Breast epithelium (tissue), 4 donors: ENCODE measurements at places on chromosomes 5 and 9.
A peak's percentile ranks its signal among the peaks of the same experiment; 100 is the strongest.

DNA sequence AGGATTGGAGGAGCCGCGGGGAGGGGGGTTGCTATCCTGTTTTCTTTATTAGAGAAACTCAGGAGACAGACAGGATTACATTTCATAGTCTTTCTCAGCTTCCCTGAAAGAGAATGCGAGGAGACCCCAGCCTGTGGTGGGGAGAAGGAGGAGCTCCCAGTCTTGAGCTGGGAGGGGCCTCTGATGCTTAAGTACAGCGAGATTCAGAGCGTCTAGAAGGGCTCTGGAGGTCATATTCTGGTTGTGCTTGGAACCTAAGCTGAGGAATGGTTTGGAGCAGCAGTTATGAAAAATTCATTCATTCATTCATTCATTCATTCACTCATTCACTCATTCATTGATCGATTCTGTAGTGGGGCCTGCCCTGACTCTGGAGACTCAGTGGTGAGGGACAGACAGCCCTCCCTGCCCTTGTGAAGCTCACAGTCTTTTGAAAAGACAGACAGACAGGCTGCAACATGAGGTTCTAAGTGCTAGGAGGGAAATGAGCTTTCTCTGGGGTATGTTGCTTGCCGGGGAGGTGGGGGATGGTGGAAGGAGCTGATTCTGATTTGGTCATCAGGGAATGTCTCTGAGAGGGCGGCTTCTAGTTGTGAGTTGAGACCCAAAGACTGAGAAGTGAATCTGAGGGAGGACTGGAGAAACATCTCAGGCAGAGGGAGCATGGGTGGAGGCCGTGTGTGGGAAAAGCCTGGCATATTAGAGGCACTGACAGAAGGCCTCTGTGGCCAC lies 2.5 kb upstream of the SPRY4 start:
- no peak for DNase-seq

GRCh38 chr5:13357929-13358328 lies 586.6 kb downstream of the DNAH5 start:
- DNase-seq: no peak

- DNase-seq: no peak
Observed at GRCh38 chr5:143066556-143067281, 296.5 kb downstream of the ARHGAP26 start.

DNA sequence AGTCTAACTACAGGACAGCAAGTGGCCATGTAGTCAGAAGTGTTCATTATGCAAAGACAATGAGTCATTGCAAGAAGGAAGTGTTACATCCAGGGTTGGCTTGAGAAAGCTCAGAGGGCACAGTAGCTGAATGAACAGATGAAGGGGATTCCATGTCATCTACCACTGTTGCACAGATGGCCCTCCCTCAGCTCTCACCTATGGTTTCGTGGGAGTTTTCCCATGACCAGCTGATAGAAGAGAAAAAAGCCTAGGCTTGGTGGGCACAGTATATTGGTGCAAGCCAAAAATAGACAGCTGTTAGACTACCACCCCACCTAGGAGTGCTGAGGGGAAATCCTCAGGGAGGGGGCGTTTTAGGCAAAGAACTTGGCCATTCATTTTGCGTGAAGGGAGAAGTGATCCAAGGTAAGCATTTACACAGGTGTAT lies 217.0 kb downstream of the DMRT2 start:
- no peak for DNase-seq

- DNase-seq: no peak
Observed at GRCh38 chr9:92525306-92525705, 10.5 kb downstream of the ECM2 start.

DNA sequence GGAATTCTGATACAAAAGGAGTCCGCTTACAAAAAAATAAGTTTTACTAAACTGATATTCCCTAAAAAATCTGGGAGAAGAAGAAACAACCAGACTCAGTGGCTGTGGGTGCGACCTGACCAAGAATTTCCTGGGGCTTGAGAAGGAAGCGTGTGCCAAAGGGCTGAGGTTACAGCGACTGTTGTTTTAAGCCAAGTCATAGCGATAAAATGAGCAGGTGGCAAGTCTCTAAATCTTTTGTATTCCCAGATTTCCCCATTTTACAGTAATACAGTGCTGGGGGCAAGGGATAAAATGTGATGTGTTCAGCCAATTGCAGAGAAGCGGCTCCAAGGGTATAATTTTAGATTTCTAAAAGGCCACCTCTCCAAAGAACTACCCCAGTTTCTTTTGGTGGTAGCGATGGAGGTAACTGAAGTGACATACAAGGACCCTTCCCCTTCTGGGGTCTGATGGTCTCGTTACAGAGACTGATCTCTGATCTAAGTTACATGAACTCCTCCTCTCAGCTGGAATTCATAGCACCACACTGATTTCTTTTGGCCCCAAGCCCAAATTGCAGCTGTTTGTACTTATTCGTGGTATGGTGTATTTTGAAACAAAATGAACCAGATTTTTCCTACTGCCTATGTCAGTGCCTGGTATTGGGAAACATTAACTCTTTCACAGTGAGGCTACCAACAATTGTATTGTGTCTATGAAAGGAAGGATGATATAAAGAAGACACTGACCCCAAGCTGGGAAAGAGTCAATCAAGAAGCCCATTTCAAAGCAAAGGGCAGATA lies 41.6 kb downstream of the LPAR1 start:
- DNase-seq: no peak

GRCh38 chr9:133113949-133114885 lies 6.8 kb downstream of the RALGDS start:
- DNase-seq: no peak

DNA sequence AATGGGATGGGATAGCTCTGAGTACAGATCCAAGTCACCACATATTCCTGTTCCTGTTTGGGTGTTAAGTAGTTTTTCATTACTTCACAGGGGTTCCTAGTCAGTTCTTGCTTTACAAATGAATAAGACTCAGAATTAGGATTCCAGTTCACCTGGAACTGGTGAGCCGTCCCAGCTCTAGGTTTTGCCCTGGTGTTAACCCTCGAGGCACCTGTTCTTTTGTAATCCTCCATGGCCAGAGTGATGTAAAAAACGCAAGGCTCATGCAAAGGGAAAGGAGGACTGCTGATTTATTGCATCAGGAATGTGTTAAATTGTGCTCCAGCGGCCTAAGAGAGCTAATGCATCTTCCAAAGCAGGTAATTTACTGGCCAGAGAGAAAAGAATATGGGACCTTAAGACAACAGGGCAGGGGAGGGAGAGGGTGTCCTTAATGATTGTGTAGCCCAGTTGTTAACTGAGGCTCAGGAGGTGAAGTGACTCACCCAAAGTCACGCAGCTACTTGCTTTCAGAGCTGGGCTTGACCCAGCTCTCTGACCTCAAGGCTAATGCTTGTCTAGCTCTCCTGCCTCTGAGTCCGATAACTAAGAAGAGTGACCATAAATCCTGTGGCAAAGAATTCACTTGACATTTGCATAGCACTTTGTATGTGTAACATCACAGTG lies 70.5 kb downstream of the DMRT2 start:
- DNase-seq: no peak

- no peak for DNase-seq
Observed at GRCh38 chr5:88674356-88675167, 208.4 kb downstream of the MEF2C start.

DNA sequence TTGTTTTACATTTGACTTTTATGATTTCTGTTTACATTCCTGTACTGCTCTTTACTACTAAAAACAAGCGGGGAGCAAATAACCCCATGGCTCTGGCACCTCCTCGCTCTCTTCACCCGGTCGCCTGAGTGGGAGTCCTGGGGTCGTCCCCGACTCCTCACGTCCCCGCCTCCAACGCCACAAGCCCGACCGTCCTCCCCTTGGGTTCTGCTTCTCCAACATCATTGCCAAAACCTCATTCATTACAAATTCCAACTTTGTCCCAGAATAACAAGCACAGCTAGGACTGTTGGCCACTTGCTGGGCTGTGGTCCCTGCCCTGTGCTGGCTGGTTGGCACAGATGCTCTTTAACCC lies 35.1 kb downstream of the MRPL36 start:
- DNase-seq: no peak

- DNase-seq: no peak
Observed at GRCh38 chr5:145554399-145554798, 280.7 kb downstream of the PRELID2 start.

GRCh38 chr9:17063535-17064135 lies 71.2 kb upstream of the CNTLN start:
- DNase-seq: no peak

- DNase-seq: no peak
Observed at GRCh38 chr9:16217943-16218701, 652.3 kb downstream of the BNC2 start.

DNA sequence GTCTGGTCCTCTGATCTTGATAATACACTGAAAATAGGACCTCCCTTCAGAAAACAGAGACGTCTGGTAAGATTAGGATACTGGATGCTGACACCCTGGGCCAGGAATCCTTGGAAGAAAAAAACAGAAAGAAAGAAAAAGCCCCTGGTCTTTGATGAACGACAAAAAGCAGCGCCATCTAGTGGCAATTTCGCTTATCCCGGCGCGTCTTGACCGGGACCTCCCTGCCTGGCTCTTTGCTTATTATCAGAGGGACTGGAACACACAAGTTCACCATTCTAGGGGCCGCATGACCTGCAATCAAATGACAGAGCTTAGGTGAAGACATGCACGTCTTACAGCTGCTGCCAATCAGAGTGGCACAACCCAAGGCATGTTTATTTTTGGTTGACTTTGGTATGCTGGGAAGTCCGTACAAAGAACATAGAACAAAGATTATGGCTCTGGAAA lies 114.9 kb upstream of the NFIB start:
- peak; percentile 72 for DNase-seq

DNA sequence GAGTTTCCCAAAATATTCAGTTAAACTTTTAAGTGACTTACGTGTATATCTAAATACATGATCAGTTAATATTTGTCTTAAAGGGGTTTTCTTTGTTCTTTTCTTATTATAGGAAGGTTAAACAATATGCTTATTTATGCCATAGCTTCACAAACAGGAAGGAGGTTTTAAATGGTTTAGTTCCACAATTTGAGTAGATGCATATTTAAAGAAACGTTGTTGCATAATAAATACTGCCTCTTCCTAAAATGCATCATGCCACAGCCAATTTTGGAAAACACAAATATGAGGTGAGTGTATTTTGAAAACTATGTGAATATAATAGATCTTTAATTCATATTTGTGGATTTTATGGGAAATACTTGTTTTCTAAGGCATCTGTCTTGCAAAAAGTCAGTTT lies 2.5 kb upstream of the ADRB2 start:
- no peak for DNase-seq

DNA sequence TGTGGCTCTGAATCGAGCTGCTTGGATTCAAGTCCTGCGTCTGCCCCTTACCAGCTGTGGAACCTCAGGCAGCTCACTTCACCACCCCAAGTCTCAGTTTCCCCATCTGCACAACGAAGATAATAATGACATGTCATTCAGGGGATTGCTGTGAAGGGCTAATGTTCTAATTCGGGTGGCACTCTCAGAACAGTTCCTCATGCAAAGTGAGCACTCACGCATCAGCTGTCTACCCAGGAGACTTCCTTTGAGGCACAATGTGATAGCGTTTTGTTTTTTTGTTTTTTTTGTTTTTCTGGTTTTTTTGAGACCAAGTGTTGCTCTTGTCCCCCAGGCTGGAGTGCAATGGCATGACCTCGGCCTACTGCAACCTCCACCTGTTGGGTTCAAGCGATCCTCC lies 56.4 kb downstream of the NTNG2 start:
- DNase-seq: no peak

DNA sequence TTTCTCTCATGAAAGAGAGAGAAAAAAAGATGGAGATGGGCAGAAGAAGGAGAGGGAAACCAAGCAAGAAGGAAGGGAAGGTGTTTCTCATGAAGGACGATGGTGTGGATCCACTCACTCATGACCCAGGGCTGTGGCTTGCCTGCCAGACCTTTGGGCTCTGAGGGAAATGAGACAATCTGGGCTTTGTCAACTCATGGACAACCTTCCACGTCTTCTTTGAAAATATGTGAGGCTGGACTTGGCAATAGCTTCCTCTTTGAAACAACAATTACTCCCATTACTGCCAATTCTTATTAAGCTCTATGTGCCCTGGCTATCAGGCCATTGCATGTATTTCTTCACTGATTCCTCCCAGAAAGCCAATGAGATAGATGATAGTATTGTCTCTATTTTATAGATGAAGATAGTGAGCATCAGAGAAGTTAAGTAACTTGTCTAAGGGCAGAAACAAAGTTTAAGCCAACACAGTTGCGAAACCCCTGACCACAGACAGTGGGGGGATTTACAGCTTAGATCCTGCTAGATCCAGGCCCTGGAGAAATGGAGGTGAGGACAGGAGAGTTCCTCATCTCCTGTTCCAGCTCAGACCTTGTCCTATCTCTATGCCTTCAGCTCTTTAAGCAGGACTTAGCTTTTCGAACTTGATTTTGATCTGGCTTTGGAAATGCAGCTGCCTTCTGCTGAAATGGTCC lies 132.4 kb downstream of the GCNT1 start:
- DNase-seq: no peak

GRCh38 chr5:155651-156410 lies 35.5 kb upstream of the LRRC14B start:
- DNase-seq: no peak

DNA sequence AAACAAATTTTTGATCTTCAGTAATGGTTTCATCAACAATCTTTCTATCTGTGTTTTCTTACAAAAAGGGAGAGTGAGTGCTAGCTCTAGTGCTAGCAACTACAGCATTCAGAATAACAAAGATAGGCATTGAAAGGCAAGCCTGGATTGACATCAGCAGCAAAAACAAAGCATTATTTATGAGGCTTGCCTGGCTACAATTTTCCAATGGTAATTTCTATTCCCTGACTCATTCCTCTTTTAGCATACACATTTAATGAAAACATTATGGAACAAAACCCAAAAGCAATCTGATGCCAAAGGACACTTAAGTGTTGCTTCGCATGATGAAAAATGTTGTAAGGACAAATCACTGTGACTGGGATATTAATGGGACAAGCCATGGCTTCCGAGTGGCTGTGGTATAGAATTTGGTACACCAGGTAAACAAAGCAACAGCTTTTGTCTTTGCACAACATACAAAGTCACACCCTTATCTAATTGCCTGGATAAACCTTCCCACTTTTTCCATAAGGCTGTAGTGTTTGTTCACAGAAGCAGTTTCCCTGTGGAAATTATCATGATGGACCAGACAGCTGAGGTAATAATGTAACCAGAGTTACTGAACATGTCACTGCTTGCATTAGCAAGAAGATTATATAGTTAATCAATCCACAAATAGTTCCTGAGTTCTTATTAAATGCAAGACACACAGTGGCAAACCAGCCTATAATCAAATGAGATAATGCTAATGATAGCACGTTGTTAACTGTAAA lies 179.8 kb upstream of the EDIL3 start:
- DNase-seq: no peak

DNA sequence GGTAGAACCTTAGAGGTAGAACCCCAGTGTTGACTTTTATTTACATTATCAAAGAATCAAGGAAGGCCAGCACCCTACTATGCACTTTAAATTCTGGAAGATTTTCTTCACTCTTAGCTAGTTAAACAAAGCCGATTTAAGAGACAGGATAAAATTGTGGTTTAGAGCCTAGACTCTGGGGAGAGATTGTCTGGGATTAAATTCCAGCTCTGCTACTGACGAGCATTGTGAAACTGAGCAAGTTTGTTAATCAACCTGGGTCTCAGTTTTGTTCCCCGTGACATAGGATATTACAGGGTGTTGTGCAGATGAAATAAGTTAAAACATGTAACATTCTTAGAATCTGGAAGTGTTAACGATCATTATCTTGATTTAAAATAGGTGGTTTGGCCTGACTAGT lies 83.5 kb downstream of the FEM1C start:
- no peak for DNase-seq

GRCh38 chr9:35862328-35862727 lies 7.9 kb downstream of the OR13J1 start:
- DNase-seq: no peak

GRCh38 chr5:73129143-73129542 lies 8.8 kb downstream of the TMEM171 start:
- DNase-seq: no peak
